ENCODE measurements at places on chromosomes 1 and 21.

DNA sequence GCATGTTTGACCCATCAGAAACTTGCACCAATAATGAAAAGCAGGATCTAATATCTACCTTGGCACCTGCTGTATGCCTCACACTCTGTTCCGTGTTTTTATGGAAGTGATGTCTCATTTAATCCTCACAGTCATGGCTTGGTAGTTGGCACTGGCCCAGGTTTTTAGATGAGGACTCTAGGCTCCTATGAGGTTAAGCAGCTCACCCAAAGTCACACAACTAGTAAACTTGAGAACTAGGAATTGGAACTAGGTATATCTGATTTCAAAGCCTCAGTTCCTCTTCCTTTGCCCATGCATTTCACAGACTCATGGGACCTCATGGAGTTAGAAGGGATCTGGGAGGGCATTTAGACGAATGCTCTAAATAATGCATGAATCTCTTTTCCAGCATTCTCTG, 21.3 kb upstream of the TARBP1 start:
- DNase-seq, result no peak

DNA sequence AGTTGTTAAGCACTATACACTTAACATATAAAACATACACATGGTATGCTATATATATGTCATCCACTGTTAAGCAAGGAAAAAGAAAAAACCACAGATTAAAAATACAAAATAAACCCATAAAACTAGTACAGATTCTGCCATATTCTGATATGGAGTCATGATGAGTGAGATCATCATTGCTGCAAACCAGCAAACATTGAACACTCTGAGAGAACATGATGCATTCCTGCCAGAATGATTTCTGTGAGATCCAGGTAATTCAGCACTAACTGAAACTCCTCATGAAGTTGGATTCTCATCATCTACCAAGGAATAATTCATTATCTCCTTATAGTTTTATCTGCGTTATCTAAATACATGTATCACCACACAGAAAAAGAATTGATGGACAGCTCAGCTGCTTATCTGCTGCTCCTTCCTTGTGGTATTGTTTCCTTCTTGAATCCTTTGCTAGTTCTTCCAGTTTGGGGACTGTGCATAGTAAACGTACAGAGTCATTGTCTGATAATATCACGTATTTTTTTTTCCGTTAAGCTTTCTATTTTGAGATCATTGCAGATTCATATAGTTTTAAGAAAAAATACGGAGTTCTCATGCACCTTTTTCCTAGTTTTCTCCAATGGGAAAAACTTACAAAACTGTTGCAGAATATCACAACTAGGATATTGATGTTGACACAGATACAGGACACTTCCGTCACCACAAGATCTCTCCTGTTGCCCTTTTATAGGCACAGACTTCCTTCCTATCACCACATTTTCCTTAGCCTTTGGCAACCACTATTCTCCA, 9.3 kb downstream of the RAB4A start:
- DNase-seq, result no peak

GRCh38 chr1:62117018-62117750, 77.5 kb upstream of the L1TD1 start:
- DNase-seq, result no peak

GRCh38 chr1:157993147-157993917, at the start of gene KIRREL1:
TSS of gene KIRREL1 (plus strand) at chr1:157993645. CDS start at chr1:157993677, 32 bp downstream.
- DNase-seq, result peak; percentile 59

GRCh38 chr1:234751678-234752077, 141.7 kb upstream of the IRF2BP2 start:
- DNase-seq, result no peak

DNA sequence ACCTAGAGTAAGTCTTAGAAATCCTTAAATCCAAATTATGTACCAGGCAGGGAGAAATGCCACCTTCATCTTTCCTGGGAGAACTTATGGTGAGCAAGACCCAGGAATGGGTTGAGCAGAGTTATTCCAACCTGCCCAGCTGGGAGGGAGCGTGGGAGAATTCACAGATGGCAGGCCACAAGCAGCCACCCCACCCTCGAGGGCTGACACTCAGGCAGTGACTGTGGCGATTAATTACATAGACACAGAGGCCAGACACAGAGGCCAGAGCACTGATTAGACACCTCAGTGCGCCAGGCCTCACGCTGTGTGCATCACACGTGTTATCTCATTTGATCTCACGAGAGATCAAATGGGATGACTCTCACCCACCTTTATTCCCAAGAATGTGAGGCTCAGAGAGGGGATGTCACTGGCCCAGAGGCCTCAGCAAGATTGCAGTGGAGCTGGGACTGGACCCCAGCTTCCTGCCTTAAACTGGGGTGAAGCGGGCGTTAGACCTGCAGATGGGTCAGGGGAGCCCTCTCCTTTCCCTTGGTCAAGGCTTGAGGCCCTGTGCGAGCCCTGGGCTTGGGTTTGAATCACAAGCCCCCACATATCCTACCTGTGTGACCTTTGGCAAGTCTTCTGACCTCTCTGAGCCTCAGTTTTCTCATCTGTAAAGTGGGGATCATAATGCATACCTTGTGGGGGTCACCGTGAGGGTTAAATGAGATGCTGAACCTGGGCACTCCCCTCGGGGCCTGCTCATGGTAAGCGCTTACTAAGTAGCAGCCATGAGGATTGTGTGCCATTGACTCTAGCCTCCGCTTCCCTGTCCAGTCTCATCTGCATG, 28.8 kb upstream of the PADI4 start:
- no peak for DNase-seq

DNA sequence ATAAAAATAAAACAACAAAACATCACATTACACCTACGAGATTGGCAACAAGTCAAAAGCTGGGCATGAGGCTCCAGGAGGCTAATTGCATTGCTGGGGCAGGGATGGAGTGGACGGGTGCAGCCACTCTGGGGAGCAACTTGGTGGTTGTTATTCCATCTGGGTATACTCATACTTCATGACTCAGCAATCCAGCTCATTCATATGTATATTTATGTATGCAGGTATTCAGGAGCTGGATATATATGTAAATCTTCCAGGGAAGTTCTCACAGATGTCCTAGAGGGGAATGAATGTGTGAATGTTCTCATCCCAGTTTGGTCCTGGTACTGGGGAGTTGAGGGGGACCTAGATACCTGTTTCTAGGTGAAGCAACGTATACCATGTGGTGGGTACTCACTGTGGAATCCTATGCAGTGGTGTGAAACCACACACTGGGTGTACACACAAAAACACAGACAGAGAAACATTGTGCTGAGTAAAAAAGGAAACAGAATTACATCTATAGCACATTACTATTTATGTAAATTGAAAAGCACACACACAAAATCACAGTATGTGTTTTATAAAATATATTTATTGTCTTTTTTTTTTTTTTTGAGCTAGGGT, 79.7 kb upstream of the RAB4A start:
- DNase-seq, result peak; percentile 31

- DNase-seq, result no peak
Observed at GRCh38 chr1:201016943-201017827, 6.3 kb downstream of the KIF21B start.

GRCh38 chr1:226605318-226605950, 56.9 kb downstream of the STUM start:
- DNase-seq, result no peak

Measured in RWPE1 (cell line).